Liver (tissue), 10 donors: ENCODE measurements at places on chromosomes 4 and X. TPM values are rescaled to one million over a fixed set of nuclear protein-coding genes. Genes with fewer than 3 reads are reported as not detected.

MAD2L1 gene
- 28.1 TPM for total RNA-seq

DNA sequence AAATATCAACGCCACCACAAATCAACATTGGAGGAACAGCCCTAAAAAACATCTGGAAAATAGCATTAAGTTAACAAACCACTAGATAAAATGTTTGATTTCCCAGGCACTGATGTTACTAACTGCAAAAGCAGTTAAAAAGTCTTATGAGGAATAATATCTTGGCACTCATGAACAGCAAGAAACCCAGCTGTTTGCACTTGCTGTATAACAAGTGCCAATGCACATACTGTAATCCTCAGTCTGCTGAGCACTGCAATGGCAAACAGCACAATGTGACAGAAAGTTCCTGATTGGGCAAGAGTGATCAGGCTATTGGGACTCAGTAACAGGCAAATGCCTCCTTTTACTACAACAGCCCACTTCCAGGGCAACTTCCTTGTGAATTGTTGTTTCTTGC is 20.8 kb upstream of the SEC24B start:
- DNase-seq: no peak

IQCM gene
- not detected for total RNA-seq

DNA sequence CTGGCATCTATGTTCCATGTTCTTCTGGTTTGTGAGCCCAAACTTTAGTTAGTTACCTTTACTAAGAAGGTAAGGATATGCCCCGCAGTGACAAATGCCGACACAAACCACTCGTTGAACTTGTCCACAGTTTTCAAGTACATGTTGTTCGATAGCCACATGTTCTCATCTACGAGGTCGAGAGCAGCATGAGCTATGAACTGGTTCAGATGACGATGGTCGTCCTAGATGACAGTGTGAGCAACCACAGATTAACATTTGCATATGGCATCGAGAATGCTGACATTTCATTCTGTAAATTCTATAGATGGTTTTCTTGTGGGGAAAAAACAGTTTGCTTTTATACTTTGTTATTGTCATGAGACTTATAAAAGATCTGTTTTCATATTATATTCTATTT is 18.0 kb downstream of the TRAPPC2 start:
- no peak for DNase-seq

DNA sequence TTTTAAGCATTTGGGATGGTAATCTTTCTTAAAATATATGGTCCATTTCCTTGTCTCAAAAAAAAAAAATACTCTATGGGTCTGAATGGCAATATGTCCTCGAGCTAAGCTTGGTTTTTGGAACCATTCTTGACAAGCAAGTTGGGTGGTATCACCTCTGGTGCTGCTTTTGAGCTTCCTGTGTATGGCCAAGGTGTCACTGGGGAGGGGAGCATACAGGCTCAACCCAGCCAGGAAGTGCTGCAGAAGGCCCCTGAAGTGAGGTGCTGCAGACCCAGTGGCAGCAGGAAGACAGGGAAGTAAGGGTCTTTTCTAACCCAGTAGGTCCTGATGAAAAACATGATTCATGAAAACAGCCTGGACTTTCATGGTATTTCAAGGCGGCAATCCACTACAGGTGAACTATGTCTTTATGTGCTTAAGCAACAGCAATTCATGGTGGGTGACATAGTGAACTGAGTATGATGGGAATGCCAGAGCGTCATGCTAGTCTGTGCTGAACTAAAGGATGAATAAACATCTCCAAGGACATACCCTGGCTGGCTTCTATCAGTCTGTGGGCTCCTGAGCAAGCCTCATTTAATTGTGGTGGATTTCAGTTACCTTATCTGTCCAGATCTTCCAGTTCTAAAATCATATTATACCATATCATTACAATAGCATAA is 15.1 kb downstream of the TRAPPC2 start:
- DNase-seq: no peak

GRCh38 chr4:186260504-186261448 is 5.2 kb upstream of the F11 start:
- peak; percentile 43 for DNase-seq

DNA sequence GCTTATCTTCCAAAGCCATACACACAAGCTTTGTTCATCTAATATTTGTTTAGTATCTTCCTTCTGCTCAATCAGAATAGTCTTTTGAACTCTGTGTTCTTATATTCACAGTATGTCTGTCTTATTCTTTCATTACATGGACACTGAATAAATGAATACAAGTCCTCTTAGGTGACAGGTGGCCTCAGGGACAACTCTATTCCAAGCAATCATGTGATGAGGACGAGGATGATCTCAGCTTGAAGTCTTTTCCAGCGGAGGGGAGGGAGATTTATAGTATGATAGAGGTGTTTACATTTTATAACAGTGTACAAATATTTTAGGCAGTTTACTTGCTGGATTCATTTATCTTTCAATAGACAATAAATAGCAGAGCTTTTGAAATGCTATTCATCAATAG is 300.4 kb downstream of the NLGN4X start:
- DNase-seq: no peak

DNA sequence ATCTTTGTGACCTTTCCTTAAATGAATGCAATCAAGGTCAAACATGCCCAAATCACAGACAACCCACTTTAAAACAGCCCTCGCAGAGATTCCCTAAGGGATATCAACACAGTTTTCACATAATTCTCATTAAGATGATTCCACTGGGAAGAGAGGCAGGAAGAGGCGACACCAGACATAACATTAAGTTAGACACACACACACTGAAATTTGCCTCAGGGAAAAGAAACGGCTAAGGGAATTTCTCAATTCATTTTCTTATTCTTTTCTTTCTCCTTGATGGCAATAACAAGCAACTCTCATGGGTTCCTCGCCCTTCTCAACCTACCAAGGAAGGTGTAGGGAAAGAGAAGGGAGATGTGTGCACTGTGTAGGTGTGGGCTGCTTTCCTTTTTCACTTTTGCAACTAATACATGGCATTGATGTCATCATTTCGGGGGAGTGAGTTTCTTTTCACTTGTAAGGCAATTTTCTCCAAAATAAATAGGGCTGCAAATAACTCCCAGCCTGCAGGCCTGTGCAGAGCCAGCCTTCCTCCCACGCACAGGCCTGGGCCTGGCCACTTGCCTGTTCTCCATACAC is 41.4 kb downstream of the SOD3 start:
- no peak for DNase-seq

TRIM60 gene
- not detected for total RNA-seq

GRCh38 chr4:80336582-80336981 is 1.1 kb downstream of the CFAP299 start:
- DNase-seq: no peak

DNA sequence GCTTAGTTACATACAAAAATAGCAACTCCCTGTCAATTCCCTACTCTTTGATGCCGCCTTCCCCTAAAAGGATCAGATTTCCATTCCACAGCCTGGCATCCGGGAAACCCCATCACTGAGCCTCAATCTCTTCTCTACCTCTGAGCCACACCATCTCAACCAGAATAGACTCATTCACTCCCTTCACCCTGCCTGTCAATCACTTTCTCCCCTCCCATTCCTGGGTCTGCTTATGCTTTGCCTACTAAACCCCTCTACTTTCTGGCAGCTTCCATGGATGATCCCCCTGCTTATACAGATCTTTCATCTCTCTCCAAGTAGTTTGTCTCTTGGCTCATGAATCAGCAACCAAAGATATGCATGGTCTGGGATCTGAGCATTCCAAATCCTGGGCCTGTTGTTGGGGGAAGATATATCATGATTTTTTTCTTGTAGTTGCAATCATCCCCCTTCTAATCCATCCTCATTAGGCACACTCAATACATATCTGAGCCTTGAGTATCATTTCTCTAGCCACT is 2.6 kb downstream of the AMER1 start:
- DNase-seq: no peak

DNA sequence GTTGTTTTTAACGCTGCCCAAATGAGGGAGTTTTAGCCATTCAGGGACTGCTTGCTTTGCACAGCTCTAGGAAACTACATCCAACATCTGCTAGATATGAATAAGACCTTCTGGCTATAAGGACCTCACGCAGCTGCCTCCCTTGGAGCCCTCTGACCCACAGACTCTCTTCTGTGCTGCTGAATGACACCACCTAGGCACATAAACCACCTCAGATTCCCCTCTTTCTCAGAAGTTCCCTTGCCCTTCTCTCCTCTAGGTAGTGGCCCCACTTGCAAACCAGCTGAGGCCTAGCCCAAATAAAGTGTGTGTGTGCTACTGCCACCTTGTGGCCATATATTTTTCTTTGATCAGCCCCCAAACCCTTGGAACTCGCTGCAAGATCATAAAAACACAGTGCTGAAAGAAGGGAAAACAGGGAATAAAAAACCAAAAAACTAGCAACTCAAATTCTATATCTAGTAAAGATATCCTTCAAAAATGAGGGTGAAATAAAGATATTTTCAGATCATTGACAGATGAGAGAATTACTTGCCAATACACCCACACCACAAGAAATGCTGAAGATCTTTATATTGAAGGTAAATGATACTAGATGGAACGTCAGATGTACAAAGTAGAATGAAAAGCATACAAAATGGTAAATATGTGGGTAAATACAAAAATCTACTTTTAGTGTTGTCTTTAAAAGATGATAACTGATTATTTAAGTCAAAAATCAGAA is 265.9 kb downstream of the ADAMTS3 start:
- DNase-seq: peak; percentile 40

- DNase-seq: no peak
Measured at GRCh38 chrX:39595977-39596376, 501.8 kb downstream of the BCOR start.

DNA sequence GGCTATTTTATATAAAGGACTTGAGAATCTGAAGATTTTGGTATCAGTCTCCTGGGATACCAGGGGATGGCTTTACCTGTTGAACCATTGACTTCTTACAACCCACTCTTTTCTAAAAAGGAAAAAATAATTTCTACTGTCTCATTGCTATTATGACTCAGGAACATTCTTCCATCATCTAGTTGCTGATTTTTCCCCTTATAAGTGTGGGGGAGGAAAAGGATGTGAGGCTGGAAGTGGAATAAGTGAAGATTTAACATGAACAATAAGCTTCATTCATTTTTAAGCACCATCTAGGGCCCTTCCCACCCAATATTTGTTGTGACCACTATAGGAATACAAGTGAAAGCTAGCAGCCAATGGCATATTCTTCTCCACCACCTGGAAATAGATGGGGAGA is 10.6 kb upstream of the MND1 start:
- DNase-seq: no peak

GRCh38 chrX:131792789-131793462 is 230.2 kb upstream of the STK26 start:
- no peak for DNase-seq

DNA sequence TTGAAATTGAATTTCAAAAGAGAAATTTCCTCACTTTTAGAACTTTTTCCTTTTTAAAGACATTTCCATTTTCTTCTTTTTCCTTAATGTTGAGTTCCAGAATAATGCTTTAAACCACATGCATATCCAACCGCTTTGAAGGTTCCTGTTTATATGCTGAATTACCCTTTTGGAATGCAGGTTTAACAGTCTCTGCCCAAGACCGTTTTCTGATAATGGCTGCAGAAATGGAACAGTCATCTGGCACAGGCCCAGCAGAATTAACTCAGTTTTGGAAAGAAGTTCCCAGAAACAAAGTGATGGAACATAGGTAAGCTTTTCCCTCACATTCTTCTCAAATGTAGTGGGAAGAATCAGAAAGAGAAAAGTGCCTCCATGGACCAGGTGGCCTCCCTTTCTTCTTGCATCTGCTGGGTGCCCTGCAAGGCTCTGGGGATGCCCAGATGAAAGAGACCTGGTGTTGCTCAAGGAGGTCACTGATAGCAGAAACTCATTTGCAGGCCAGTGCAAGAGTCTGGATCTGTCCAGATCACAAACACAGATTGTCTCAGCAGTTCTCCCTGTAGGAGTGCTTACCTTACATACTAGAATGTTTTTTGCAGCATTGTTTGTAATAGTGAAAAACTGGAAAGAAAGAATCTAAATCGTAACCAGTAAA is 42.9 kb downstream of the MOSPD2 start:
- DNase-seq: no peak

DNA sequence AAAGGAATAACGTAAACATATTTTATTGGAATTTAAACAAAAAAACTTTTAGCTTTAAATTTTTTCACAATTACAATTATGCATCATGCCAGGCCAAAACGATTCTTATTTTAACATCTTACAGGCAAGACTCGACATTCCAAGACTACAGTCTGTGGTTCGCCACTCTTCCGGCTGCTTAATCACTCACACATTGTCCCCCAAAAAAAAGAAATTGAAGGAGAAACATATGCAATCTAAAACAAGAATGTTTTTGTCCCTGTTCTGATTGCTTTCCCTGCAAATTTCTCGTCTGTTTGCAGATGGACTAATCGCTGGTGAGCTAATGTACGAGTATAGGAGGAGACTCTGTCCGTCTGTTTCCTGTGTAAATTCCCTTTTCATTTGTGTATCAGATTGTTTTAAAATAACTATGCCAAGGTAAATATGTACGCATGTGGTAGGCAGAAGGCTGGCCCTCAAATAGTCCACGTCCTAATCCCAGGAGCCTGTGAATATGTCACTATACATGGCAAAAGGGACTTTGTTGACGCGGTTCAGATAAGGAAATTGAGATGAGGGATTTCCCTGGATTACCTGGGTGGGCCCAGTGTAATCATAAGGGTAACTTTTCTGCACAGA is 37.7 kb upstream of the MTNR1A start:
- no peak for DNase-seq

- no peak for DNase-seq
Measured at GRCh38 chrX:139844163-139844562, 88.7 kb downstream of the ATP11C start.

DKK2 gene
- total RNA-seq: 0.23 TPM

DNA sequence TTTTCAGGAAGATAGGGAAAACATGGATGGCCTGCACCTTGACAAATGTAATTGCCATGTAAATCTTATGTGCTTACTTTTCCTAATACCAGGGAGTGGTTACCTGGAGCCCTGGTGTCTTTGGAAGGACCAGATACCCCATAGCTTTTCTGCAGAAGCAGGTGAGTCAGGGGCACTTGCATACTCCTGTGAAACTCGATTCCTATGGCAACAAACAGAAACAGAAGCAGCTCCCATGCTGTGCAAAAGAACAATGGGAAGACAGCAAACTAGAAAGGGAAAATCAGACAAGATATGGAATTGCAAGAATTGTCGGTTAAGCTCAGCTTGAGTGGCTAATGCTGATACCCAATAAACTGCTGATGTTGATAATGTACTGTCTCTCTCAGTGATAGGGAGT is 117.4 kb upstream of the AFF2 start:
- DNase-seq: no peak

- no peak for DNase-seq
Measured at GRCh38 chr4:83657336-83657735, 121.4 kb downstream of the GPAT3 start.

CXCL6 gene
- 5.5 TPM for total RNA-seq

DNA sequence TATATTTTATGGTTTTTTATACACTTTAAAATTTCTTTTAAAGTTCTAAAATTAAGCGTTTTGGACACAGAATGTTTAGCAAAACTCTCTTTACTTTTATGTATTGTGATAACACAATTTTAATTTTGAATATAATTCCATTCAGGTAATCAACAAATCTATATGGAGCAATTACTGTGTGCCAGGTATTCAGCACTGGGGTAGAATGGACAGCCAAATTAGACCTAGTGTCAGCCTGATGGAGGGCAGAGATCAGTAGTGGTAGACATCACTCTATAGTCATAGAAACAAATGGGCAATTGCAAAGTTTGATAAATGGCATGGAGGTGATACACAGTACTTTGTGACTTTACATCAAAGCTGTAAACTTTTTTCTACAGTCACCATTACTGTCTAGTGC is 41.8 kb upstream of the UNC5C start:
- DNase-seq: no peak

PAPSS1 gene
- total RNA-seq: 17.8 TPM

GRCh38 chrX:123600181-123600580 is 132.7 kb downstream of the THOC2 start:
- no peak for DNase-seq
